Hepatic stellate cell (primary cell): ENCODE measurements at places on chromosomes 2 and 18.

- DNase-seq: no peak
Observed at GRCh38 chr2:36140391-36140790, 215.2 kb upstream of the CRIM1 start.

DNA sequence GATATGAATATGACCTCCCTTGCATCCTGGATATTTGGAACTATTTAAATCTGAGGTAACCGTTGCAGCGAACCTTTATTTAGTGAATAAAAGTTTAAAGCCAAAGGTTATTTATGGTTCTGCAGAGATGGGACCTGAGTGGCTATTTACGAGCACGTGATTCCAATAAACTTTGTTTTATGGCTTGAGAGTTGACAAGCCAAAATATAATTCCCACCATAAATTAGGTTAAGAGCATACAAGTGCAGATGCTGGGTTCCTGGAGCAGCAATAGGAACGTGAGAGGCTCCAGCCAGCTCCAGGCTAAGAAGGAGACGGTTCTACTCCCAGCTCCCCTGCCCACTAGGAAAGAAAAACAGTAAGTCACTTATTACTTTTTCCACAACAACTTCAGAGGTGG, 5.2 kb upstream of the HOXD4 start:
- no peak for DNase-seq

DNA sequence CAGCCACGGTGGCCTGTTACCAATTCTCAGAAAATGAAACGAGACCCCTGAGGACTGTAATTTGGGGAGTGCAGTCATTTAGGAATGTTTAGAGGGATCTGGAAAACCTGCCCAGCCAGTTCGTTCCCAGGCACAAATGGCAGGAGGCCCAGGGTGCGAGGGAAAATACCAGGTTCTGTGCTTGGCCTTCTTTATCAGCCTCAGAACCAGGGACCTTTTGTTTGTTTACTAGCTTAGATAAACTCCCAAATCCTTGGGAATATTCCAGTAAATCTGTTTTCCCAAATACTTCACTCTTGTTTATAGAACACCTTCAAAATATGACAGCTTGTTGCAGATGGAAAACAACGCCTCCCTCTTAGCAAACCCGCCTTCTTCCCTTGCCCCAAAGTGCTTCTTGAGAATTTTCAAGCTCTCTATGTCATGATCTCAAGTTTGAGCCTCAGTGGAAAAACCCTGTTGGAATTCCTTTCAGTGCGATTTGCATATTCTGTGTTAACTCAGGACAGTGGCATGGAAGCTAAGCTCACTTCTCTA, 400.3 kb upstream of the SMIM21 start:
- no peak for DNase-seq

DNA sequence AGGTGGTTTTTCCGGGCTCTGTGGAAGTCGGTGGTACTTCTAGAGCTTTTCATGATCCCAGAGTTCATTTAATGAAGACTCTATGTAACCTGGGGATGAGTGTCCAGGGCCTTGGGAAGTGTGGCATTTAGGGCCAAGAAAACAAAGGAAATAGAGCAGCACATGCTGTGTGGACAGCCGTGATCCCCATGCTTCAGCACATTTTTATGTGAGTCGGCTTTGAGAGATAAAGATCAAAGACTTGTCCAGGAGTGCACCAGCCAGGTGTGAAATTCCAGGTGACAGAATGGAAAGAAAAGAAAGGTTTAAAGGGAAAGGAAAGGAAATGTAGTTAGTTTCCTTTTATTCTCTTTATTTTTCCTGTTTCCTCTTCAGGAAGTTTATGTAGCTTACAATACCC, 258.0 kb upstream of the NRP2 start:
- DNase-seq: no peak

GRCh38 chr18:28269750-28270149, 92.8 kb upstream of the CDH2 start:
- DNase-seq: no peak

GRCh38 chr2:223786943-223787342, 50.4 kb downstream of the AP1S3 start:
- no peak for DNase-seq

DNA sequence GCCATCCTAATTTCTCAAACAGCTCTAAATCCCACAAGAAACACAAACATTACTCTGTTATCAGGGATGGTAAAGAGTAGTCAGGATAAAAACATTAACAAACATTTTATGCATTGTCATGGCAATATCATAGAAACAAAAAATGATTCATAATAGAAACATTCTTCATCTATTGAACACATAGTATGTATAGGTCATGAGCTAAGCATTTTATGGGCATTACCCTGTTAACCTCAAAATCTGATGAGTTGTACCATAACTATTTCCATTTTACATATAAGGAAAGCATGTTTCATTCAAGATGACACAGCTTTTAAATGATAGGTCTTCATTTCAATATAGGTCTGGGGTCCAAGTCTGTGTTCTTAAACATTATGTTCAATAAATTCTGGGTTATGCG, 344.9 kb downstream of the RND3 start:
- DNase-seq: no peak

DNA sequence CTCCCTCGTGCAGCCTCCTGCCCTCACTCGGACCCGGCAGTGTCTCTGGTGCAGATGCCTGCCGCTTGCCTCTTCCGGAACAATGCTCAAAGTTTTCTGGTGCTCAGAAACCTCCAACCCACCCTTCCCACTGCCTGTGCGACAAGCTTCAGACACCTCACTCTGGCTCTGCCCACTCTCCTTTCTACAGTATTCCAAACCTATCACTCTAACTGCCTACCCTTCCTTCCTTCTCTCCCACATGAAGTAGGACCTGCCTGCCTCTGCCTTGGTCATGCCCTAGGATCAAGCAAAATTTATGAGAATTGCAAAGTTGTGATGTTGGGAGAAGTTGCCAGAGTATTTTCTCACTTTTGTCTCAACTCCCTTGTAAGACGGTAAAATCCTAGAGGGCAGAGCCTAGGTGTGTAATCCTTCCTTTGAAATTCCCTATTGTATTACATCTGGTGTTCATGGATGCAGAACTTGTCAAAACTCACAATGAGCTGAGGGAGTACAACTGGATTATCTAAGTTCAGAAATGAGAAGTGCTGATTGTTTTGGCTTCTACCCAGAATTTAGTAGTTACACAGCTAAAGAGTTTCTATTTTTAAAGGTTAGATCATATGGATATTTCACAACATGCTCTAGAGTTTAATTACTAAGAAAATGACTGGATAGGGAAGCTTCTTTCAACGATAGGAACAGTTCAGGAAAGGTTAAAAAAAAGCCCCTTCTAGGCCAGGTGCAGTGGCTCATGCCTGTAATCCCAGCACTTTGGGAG, 7.2 kb downstream of the NPC1 start:
- DNase-seq: no peak

GRCh38 chr2:215794829-215795546, 218.4 kb downstream of the MREG start:
- no peak for DNase-seq

DNA sequence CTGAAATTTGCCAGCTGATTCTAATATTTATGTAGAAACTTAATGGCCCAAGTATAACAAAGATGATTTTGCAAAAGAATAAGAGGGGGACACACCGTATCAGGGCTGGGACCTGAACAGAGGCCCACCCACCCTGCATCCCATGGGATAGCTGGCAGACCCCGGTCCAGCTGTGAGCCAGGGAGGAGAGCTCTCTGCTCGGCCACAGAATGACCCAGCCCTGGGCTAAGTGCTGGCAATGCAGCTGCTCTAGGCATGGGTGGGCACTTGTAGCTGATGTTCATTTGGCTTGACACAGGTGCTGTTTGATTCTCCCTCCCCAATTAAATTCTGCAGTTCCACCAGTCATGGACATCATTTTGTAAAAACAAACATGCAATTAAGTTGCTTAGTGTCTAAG, 522.8 kb upstream of the RAB6C start:
- DNase-seq: no peak

DNA sequence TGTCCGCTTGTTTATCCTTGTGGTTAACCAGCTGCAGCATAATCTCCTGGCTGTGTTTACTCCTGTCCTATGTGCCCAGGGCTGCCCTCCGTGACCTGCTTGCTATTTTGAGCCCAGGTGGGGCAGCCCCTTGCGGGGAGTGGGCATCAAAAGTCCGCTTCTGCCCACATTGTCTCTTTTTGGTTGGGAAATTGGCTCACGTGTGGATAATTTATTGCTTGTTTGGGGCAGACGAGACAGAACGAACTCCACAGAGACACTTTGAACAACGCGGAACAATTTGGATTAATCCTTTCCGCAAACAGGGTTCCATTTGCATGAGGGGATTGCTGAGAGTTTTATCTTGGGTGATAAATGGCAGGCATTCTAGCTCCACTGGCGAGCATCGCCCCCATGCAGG, 8.1 kb upstream of the CXCR4 start:
- DNase-seq: no peak

GRCh38 chr18:23972453-23972852, 42.1 kb upstream of the TTC39C start:
- DNase-seq: no peak

GRCh38 chr2:133581010-133581760, 12.9 kb upstream of the NCKAP5 start:
- no peak for DNase-seq

GRCh38 chr2:160522951-160523710, 29.5 kb upstream of the RBMS1 start:
- DNase-seq: no peak

GRCh38 chr2:74267068-74267467, 68.7 kb downstream of the MTHFD2 start:
- DNase-seq: no peak

DNA sequence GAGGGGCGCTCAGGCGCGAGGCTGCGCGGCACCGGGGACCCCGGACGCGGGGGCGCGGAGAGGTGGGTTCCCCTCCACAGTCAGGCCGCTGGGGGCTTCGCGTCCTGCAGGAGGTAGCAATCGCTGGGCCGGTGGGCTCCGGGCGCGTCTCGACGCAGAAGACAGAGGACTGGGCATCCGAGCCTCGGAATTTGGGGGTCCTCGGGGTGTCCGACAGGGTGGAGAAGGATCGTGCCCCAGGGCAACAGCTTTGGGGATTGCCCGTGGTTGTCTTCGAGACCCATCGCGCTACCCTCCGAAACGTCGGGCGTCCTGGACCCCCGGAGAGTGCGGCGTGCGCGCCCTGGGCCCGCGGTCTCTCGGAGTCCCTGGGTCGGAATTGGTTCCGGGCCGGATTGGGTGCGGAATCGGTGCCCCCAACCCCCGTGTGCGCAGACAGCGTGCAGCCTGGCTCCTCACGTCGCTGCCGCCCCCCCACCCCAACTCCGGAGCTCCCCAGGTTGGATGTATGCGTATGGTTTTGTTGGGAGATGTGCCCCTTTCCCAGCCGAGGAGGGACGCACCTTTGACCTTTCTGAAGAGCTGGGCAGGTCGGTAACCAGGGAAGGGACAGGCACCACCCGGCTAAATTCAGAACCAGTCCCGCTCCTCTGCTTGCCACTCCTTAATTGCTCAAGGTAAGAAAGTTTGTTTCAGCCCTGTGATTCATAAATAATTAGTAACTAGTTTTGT, 750 bp downstream of the NPAS2 start:
- DNase-seq: peak; percentile 15
